ENCODE measurements at places on chromosomes 7 and 10.

GRCh38 chr7:93559639-93560491, 14.7 kb downstream of the CALCR start:
- no peak for DNase-seq

DNA sequence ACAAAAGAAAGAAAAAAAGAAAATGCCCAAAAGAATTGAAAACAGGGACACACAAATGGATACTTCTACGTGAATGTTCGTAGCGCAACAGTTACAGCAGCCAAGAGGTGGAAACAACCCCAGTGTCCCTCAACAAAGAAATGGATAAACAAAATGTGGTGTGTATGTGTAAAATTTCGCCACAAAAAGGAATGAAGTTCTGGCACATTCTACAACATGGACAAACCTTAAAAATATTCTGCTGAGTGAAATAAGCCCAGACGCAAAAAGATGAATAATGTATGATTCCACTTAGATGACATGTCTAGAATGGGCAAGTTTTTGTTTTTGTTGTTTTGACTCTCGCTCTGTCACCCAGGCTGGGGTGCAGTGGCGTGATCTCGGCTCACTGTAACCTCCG, 10.9 kb downstream of the UCMA start:
- DNase-seq = no peak

DNA sequence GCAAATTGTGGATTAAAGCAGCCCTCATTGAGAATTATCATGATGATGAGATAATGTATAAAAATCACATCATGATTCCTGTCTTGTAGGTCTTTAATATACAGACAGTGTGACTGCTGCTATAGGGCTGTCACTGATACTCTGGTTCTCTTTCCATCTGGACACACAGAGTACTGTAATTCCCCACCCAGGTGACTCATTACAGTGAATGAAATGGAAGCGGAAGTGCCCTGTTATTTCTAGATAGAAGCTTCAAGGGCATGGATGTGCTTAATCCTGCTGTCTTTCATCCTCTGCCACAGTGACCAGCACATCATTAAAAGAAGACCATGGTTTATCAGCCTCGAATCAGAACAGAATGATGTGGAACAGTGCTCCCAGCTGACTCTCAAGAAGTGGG, 1234.0 kb downstream of the SORCS3 start:
- no peak for DNase-seq

DNA sequence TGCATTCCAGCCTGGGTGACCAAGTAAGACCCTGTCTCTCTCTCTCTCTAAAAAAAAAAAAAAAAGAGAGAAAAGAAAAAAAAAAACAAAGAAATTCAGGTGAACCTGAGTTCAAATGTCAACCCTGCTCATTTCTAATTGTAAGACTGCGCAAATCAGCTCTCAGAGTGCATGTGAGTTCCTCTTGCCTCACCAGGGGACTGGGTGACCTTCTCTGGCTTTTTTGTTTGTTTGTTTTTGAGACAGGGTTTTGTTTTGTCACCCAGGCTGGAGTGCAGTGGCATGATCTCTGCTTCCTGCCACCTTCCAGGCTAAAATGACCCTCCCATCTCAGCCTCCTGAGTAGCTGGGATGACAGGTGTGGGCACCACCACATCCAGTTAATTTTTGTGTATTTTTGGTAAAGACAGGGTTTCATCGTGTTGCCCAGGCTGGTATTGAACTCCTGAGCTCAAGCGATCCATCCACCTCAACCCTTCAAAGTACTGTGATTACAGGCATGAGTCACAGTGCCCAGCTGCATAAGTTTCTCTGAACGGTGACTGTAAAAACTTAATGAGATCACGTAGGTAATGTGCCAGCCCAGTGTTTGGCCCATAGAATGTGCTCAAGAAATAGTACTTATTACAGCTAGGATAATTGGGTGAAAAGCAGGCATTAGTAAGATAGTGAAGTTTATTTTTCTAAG, 45.3 kb upstream of the BAMBI start:
- DNase-seq = no peak

GRCh38 chr10:49177391-49178355, 10.5 kb downstream of the TMEM273 start:
- DNase-seq = no peak

DNA sequence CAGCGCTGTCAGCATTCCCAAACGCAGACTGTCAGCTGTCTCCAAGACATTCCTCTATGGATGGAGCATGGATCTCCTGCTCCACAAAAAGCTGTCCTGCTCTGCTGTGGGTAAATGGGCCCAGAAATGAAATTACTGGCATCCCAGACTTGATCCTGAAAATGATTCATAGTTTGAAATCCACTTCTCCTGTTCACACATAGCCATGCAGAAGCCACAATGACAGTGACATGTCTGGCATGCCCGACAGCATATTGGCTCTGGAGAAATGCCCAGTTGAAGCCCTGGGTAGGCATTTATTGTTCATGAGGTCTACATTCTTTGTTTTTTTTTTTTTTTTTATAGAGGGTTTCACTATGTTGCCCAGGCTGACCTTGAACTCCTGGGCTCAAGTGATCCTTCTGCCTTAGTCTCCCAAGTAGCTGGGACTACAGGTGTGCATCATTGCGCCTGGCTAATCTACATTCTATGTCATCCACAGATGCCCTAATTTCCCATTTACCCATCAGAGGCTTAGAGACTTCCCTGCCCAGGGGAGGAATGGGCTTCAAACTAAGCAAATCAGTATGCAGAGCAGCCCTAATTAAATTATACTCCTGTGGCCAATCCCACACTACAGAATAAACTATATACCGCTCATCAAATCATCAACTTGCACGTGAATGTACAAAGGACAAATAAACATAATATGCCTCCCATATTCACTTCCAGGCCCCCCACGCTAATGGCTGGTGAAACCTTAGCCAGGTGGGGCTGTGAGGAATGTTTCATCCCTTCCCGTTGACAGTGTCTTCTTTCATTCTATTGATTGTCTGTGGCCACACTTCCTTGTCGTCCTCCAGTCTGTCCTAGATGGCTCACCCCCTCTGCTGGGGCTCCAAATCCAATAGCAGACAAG, 61.8 kb upstream of the EEPD1 start:
- no peak for DNase-seq

GRCh38 chr7:2441430-2442058, 34.7 kb downstream of the GRIFIN start:
- DNase-seq = no peak

GRCh38 chr10:7301006-7301778, 109.6 kb downstream of the SFMBT2 start:
- no peak for DNase-seq

Measured in esophagus squamous epithelium (tissue), 5 donors.